ENCODE measurements at places on chromosomes 12 and 14. TPM values are rescaled to one million over a fixed set of nuclear protein-coding genes. Genes with fewer than 3 reads are reported as not detected.
A peak's percentile ranks its signal among the peaks of the same experiment; 100 is the strongest.

The DEPDC4 gene
- total RNA-seq, result 2.1 TPM

The KRT77 gene
- total RNA-seq, result not detected

The CLEC4D gene
- total RNA-seq, result not detected

The YLPM1 gene
- total RNA-seq, result 55.4 TPM

- no peak for DNase-seq
Observed at GRCh38 chr12:121918679-121919038, 267 bp downstream of the CFAP251 start.

GRCh38 chr12:17296882-17297281, 690.9 kb upstream of the LMO3 start:
- DNase-seq, result no peak

DNA sequence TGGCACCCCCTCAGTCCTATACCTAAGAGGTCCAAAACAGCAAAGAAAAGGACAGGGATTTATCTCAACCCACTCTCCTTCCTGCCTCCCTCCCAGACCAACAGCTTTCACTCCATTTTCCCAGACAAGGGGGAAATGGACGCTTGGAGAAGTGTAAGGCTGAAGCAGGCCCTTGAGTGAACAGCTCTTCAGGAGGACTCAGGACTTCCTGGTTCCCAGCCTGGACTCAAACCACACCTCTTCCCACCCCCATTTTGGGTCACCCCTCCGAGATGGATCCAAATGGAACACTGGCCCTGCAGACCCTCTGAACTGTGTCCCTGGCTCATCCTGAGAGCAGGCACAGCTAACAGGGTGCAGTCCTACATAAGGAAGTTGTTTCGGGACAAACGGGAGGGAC, 2.7 kb downstream of the KMT2D start:
- no peak for DNase-seq

DNA sequence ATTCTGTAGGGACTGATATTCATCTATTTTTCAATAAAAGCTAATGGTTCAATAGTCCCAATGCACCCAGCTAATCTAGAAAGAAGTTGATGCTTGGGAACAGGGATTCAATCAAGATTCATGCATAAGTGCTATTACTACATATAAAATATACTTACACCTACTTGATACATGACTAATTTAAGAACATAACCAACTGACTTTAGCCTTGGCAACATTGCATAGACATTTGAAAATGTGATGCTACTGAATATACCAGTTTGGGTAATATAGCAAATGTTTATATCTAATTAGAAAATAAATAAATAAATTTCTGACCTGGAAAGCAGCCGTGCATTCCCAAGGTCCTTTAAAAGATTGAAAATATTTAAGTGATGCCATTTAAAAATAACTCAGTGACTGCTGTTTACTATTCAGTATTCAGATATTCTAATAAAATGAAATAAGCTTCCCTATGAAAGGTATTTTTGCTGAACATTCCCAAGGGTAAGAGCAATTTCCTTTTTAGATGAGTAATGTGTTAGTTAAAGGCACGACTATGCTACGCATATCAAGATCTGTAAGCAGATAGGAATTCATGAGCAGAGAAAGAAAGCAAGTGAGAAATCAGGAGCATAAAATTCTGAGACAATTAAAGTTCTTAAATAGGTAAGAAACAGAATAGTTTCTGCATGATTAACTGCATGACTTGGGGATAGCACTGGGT, 160.6 kb upstream of the SYT1 start:
- no peak for DNase-seq

DNA sequence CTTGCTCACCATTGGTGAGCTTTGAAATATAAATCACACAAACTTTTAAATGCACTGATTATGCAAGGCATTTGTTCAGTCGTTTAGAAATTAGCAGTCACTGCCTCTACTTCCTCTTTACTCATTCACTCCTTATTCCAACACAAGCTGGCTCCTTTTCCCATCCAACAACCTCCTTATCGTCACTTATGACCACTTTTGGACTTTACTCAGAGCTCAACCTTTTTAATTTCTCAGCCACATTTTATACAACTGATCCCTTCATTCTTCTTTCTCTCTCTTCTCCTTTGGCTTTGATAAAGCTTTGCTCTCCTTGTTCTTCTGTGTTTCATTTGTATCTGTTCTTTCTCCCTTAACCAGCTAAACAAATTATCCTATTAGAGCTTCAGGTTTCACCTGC, 126.4 kb upstream of the PLEKHA5 start:
- no peak for DNase-seq

DNA sequence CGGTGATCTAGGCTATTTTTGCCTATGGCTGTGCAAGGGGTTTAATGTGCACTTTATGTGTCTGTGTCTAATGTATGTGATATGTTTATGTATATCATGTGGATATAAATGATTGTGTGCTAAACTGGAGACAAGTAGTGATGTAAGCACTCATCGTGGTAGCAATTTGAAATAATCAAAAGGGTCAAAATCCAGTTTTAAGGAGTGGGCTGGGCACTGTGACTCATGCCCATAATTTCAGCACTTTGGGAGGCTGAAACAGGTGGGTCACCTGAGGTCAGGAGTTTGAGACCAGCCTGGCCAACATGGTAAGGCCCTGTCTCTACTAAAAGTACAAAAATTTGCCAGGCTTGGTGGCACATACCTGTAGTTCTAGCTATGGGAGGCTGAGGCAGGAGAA, 2.8 kb downstream of the EDDM3A start:
- no peak for DNase-seq

DNA sequence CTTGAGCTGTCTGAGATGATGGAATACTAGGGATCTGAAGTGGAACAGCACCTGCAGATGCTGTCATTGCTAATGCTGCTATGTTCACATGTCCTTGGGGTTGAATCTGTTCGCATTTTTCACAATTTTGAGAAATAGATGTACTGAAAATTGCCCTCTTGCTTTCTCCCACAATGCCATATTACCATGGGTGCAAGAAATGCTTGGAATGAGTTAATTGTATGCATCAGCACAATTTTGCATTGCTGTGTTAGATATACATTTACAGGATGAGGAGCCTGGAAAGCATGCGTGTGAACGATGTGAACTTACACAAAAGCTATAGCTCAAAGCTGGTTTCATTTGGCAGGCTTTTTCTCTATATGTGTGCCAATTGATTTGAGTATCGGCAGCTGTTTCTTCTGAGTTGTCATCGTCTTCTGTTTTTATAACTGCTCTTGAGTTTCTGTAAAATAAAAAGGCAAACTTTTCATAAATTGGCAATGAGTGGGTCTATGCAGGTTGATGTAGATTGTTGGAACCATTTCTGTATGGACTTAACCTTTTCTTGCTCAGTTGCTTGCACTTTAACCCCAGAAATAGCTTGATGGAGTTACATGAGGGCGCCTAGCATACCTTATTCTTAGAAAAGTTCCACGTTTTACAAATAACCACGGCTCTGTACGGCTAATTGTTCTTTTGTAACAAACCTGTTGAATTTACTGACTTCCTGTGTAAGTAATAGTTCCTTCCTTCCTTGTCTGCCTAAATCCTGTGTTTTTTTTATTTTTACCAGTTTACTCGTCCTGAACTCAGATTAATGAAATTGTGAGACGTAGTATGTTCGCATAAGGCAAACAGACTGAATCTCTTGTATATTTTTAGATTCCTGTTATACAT, 105.9 kb downstream of the FGD4 start:
- DNase-seq, result no peak

- peak; percentile 37 for DNase-seq
Observed at GRCh38 chr12:124636138-124636978, 68.9 kb upstream of the NCOR2 start.

GRCh38 chr12:40063414-40063813, 42.5 kb downstream of the SLC2A13 start:
- DNase-seq, result no peak

- DNase-seq, result no peak
Observed at GRCh38 chr12:124772289-124773170, 91.1 kb downstream of the SCARB1 start.

Measured in mucosa of gallbladder (tissue), 1 donor.